ENCODE measurements at places on chromosomes 12 and 14. TPM values are rescaled to one million over a fixed set of nuclear protein-coding genes. Genes with fewer than 3 reads are reported as not detected.

The IL22 gene
- total RNA-seq = not detected

The NOXRED1 gene
- total RNA-seq = 0.19 TPM

The VSX2 gene
- total RNA-seq = not detected

The CD163 gene
- under 0.01 TPM for total RNA-seq

The TIMELESS gene
- total RNA-seq = 33.4 TPM

The RCOR1 gene
- total RNA-seq = 10.4 TPM

The SIX6 gene
- total RNA-seq = not detected

The TAS2R42 gene
- total RNA-seq = not detected

The CLEC9A gene
- not detected for total RNA-seq

The LALBA gene
- total RNA-seq = not detected

The OR10AD1 gene
- total RNA-seq = not detected

The TMEM233 gene
- 0.56 TPM for total RNA-seq

The PZP gene
- not detected for total RNA-seq

The EGLN3 gene
- 0.19 TPM for total RNA-seq

The GUCY2C gene
- total RNA-seq = not detected

The EML1 gene
- total RNA-seq = 27.2 TPM

The IL23A gene
- total RNA-seq = 0.28 TPM

The GARIN6 gene
- total RNA-seq = not detected

The MDP1 gene
- 18.0 TPM for total RNA-seq

The FAM90A1 gene
- total RNA-seq = 0.28 TPM

The KRT6C gene
- not detected for total RNA-seq

The TPPP2 gene
- total RNA-seq = not detected

The BIN2 gene
- not detected for total RNA-seq

The TMEM19 gene
- total RNA-seq = 45.9 TPM

The ASIC1 gene
- 0.85 TPM for total RNA-seq

The CDH24 gene
- total RNA-seq = 10.2 TPM

The GRIP1 gene
- total RNA-seq = 0.96 TPM

The HECTD1 gene
- 207 TPM for total RNA-seq

The DTX3 gene
- 14.7 TPM for total RNA-seq

The C12orf56 gene
- 0.19 TPM for total RNA-seq

The LRRC23 gene
- total RNA-seq = 8.6 TPM

The REC8 gene
- 0.77 TPM for total RNA-seq

The IRAK3 gene
- total RNA-seq = 3.5 TPM

The COX14 gene
- 51.9 TPM for total RNA-seq

The FAM181A gene
- total RNA-seq = not detected

The ESYT1 gene
- total RNA-seq = 307 TPM

The GALNT8 gene
- total RNA-seq = under 0.01 TPM

The CDK17 gene
- total RNA-seq = 68.8 TPM

The MANSC4 gene
- total RNA-seq = not detected

The ITGB7 gene
- 0.56 TPM for total RNA-seq

The IGF1 gene
- total RNA-seq = 0.56 TPM

The RPL10L gene
- not detected for total RNA-seq

The HHIPL1 gene
- 9.3 TPM for total RNA-seq

The KCNC2 gene
- total RNA-seq = not detected

The TRPV4 gene
- total RNA-seq = 1.7 TPM

The ST8SIA1 gene
- total RNA-seq = 0.28 TPM
